ENCODE measurements at places on chromosomes 4 and X.

DNA sequence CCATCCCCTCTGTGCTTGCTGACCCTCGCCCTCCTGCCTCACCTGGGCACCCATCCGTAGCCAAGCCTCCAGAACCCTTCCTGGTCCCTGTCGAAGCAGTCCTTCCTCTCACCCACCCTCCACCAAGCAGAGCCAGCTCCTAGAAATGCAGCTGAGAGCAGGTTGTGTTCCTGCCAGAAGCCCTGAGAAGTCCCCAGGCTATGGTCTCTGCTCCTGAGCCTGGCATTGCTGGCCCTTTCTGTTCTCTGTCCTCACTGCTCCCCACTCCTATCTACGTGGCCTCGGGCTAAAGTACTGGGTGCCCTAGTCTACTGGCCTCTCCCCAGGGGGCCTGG lies 2.1 kb upstream of the CPZ start:
- DNase-seq = no peak

DNA sequence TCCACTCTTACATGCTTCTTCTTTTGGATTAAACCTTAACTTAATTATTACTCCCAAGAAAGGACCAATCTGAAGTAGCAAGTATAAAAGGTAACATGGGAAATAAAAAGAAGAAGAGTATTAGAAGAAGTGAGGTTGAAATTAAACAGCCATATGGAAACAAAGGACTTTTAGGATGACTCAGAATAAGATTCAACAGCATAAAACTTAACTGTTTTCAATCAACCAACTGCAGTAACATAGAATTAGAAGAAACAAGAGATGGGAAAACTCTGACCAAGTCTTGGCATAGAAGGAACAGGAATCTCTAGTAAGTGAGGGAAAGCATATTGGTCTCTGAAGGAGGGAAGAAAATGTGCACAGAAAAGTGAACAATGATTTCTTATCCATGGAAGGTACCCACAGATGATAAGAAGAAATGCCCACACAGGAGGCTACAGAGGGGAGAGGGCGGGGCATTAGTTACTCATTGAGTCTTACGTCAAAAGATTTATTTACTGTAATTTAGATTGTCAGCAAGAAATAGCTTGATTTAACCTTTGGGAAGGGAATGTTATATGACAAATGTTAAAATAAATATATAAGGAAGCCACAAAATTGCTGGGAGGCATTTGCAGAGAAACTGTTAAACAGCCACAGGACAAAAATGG lies 177.3 kb downstream of the BANK1 start:
- DNase-seq = no peak

GRCh38 chr4:173051716-173052115 lies 116.9 kb upstream of the GALNT7 start:
- DNase-seq = no peak

DNA sequence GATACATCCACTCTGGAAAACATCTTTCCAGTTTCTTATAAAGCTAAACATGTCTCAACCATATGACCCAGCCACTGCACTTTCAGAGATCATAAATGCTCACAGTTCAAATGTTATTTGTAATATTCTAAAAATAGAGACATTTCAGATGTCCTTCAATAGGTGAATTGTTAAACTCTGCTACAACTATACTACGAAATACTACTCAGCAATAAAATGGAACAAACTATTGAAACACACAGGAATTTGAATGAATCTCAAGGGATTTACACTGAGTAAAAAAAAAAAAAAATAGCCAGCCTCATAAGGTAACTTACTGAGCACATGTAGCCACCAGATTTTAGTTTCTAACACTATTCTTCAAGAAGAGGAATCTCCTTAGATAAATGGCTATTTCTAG lies 253.9 kb downstream of the PCDH18 start:
- no peak for DNase-seq

DNA sequence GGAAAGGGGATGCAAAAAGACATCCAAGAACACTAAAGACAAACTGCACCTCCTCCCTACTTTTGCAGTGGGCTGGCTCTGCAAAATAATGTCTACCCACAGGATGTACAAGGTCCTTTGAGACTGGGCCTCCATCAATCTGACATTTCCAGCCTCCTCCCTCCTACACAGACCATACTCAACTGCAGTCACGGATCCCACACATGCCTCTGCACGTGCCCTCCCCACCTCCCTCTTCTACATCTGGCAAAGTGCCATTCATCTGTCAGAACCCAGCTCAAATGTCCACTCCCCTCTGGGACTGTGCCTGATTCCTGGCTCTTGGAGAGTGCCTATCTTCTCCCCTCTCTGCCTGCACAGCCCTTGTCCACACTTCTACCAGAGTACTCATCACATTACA lies 50.3 kb downstream of the CHRDL1 start:
- no peak for DNase-seq

DNA sequence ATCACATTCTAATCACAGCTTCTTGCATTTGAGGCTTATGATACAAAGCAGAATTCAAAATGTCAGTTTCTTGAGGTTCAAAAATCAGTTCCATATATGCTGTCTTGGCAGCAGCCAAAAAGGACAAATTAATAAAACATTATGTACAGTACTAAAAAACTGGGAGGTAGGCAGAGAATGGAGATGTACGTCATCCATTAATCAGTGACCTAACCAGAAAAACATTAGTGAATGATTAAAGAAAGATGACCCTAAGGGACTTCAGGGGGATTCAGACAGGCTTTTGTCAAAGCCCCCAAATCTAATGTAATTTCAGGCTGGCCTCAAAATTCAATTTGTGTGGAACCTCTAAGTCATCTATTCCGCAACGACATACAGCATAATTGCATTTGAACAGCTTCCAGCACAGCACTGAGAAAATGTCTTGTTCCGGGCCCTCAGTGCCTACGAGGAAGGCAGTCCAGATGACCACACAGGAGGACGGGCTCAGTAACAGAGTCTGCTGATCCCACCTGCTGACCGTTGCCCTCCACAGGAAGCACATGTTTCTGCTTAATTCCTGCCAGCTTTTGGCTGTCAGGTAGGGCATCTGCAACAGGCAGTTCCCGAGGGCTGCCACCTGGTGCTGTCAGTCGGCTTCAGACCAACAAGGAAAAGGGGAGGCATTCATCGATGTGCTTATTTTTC lies 83.8 kb upstream of the HHIP start:
- DNase-seq = no peak

DNA sequence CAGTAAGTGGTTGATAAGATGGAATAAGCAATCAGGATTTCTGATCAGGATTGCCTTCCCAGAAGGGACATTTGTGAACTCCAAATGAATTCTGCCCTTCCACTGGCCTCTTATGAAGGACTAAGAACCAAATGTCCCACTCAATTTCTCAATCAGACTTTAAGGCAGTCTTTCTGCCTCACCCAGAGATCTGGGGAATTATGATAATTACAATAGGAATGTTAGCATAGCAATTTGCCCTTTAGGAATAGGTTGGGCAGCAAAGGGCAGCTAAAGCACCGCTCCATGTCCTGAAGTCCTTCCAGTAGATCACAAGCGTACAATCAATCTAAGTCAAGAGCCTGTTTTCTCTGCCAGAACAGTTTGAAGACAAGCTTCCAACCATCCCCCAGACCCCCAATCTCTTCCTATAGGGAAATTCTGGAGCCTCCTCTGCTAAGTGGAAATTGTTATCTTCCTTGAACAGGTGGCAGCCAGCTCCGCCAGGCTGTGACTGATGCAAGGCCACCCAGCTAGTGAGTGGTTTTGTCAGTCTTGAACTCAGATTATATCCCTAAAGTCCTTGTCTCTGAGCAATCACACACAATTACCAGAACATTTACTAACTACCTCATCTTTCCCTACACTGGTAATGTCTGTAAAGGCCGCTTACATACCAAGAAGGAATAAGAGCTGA lies 18.6 kb downstream of the NKX3-2 start:
- DNase-seq = no peak

- DNase-seq = no peak
These were observed 52.8 kb downstream of the PDLIM5 start for GRCh38 chr4:94504545-94504944.

- no peak for DNase-seq
These were observed 126.0 kb upstream of the LDB2 start for GRCh38 chr4:17024425-17024824.

DNA sequence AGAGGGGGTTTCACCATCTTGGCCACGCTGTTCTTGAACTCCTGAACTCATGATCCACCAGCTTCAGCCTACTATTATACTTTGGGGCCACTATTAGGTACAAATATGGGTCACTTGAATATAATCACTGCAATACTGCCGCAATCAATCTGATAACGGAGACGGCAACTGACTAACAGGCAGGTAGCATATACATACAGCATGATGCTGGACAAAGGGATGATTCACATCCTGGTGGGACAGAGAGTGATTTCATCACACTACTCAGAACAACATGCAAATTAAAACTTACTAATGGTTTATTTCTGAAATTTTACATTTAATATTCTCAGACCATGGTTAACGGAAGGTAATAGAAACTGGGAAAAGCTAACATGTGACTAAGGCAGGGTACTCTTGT lies 10.9 kb downstream of the LRBA start:
- peak; percentile 2 for DNase-seq

DNA sequence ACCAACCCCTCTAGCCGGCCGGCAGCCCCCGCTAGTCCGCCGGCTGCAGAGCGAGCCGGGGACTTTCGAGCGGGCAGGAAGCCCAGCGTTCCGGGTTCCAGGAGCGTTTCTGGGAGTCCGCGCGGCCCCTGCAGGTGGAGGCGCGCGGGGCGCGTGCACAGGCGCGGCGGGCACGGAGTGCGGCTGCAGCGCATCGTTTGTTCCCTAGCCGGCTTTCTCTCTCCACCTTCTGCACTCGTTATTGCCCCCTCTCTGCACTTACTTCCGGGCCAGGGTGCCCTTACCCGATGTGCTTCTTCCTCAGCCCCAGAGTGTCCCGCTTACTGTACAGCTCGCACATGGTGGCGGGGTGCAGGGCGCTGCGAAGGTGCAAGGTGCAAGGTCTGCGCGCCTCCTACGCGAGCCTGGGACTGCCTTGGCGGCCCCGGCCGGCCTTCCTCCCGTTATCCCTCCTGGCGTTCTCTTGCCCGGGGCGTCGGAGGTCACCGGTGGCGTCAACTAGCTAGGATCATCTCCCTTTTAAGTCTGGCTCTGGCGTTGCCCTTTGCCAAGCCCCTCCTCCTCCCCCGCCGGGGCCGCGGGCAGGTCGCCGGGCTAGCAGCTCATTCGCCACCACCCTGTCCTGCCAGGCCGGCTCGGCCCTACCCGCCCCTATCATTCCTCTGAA lies at the start of gene ETNPPL:
Gene ETNPPL, minus strand, starts transcription at position 495 of the 667 bp plus-strand sequence. Its CDS starts 155 bp downstream, at position 340.
- no peak for DNase-seq

DNA sequence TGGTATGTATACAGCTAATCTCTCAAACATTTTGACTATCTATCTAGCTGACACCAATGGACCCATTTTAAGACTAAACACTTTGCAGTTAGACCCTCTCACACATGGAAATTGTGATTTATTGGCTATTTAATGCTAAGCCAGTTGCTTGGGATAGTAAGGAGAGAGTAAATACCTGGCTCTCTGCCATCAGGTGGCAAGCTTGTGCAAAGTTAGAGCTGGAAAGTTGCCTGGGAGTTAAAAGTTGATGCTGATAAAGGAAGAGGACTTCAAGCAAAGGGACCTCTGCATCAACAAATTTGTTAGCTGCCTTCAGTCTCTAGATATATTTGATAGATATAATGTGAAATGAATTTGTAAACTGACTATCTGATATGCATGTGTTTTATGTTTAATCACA lies 61.1 kb downstream of the PACRGL start:
- DNase-seq = no peak

DNA sequence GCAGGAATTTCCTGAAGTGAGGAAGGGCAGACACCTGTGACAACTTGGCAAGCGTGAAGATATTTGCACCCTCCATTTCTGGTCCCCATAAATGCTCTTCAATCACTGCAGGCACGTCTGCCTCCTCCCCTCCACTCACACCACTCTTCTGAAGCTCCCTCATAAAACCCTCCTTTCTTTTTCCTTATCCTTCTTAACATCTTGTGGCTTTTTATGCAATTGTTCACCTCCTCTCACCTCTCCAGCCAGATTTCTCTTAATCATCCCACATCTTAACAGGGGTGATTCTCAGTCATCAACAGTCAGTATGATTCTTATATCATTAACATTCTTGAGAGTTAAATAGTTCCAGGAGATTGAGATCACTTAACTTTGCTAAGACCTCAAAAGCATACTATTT lies 277.4 kb downstream of the SPRY1 start:
- DNase-seq = no peak

- no peak for DNase-seq
These were observed 50.6 kb upstream of the PHOX2B start for GRCh38 chr4:41799126-41799525.

GRCh38 chr4:110020139-110020538 lies 107.5 kb downstream of the EGF start:
- DNase-seq = no peak

GRCh38 chr4:82584931-82585330 lies 23.1 kb upstream of the TMEM150C start:
- no peak for DNase-seq
